RKO (cell line): ENCODE measurements at places on chromosomes 7 and 10.

GRCh38 chr10:6579183-6579903 lies 733 bp downstream of the PRKCQ start:
- no peak for DNase-seq

- no peak for DNase-seq
Observed at GRCh38 chr7:42242381-42242780, 5.4 kb upstream of the GLI3 start.

GRCh38 chr7:1814089-1814811 lies 144.2 kb downstream of the ELFN1 start:
- DNase-seq = no peak

DNA sequence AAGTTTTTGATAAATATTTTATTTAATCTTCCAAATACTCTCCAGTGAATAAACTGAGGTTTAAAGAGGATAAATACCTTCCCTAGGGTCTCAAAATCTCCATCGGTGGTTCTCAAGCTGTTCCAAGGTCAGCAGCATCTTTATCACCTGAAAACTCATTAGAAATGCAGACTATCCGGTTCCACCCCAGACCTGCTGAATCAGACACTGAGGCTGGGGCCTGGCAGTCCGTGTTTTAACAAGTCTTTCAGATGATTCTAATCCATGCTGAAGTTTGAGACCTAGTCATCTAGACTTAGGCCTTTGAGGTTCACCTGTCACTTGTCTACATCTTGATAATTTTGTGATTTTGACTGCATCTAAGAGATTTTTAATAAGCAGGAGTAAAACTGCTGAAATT lies 37.5 kb downstream of the PLEKHA8 start:
- no peak for DNase-seq

- DNase-seq = no peak
Observed at GRCh38 chr7:138359870-138360559, 100.0 kb upstream of the TRIM24 start.

GRCh38 chr7:128770233-128770632 lies 5.4 kb downstream of the OPN1SW start:
- DNase-seq = no peak

GRCh38 chr7:155603205-155603857 lies 41.1 kb upstream of the RBM33 start:
- DNase-seq = no peak

GRCh38 chr7:44713141-44713540 lies 35.5 kb upstream of the ZMIZ2 start:
- no peak for DNase-seq

GRCh38 chr10:30445711-30446110 lies 11.7 kb downstream of the MAP3K8 start:
- peak; percentile 18 for DNase-seq

GRCh38 chr7:47748041-47748440 lies 166.1 kb upstream of the TNS3 start:
- DNase-seq = no peak

DNA sequence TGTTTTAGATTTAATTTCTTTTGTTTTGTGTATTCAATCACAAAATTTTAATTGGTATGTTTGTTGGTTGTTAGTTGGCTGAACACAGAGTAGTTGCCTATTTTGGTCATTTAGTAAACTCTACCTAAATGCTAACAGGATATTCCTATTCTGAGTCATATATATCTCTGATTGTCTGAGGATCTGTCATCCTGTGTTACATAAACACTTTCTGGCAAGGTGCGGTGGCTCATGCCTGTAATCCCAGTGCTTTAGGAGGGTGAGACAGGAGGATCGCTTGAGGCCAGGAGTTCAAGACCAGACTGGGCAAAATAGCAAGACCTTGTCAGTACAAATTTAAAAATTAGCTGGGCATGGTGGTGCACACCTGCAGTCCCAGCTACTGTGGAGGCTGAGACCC lies 178.6 kb downstream of the PLCE1 start:
- no peak for DNase-seq

DNA sequence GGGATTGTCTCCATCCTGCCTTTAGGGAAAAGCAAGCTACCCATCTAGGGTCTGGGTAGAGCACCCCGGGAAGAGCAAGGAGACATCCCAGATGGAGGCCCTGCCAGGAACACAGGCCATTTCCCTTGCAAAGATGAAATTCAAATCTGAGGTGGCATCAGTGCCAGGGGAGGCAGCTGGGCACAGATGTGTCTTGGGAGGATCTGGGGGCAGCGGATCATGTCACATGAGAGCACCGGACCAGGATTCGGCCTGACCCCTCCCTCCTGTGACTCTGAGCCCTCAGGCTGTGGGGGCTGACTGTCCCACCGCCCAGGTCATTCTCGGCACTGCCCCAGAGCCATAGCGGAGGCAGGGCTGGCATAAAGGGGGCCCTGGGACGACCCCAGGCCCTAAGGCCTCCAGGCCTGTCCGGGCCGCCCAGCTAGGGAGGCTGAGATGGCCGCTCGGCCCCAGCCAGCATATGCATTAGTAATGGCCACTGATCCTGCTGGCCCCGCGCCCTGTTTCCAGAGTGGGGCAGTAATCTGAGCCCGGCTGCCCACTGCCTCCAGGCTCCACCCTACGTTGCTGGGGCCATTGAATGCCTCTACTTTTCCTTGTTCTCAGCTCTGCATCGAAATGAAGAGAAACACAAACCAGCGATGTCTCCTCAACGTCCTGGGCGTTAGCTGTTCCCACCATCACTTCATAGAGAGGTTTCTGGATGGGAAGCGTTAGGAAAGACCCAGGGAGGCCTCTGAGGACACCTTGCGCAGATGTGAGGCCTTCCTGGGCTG lies 148.5 kb downstream of the UBE2H start:
- DNase-seq = no peak

DNA sequence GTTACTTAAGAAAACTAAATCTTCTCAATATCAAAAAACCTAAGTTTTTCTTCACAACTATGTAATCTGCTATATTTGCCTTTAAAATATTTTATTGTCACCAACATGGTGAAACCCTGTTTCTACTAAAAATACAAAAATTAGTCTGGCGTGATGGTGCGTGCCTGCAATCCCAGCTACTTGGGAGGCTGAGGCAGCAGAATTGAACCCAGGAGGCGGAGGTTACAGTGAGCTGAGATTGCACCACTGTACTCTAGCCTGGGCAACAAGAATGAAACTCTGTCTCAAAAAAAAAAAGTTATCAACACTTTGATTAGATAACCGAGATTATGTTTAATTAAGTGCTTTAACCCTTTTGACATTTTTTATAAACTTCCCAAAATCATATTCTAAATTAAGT lies 28.3 kb upstream of the CLDN4 start:
- DNase-seq = no peak

DNA sequence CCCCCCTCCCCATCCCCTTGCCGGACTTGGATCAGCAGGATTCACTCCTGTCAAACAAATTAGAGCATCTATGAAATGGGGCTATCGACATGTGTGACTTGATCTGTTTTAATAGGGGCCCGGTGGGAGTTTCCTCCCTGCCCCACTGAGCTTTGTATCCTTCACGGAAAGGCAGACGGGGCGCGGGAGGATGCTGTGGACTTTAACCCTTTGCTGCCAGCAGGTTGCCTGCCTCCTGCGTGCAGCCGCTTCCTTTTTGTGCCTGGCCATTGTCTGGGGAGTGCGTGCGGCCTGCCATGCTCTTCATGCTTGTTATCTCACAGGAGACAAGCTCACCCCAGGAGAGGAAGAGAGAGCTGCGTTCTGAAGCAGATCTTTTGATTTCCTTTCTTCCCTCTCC lies 512.8 kb upstream of the GALNT17 start:
- DNase-seq = no peak

- no peak for DNase-seq
Observed at GRCh38 chr10:51768886-51769465, 69.6 kb upstream of the CSTF2T start.

GRCh38 chr7:133354546-133355324 lies 101.9 kb downstream of the EXOC4 start:
- DNase-seq = no peak

DNA sequence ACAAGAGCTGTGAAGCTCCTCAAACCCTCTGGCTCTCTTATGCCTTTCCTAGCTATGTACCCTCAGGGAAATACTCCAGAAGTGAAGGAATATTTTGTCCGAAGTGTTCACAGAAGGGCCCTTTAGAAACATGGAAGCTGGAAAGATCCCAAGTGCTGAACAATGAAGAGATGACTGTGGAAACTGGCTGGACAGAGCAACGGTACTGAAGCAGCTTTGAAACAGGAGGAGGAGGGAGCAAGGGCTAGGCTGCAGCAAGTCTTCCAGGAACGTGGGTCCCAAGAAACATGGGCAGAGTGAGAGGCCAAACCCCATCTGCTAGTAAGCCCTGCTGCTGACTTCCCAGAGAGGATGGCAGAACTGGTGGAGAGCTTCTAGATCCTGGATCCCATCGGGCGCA lies 3.0 kb upstream of the PSAP start:
- DNase-seq = no peak

DNA sequence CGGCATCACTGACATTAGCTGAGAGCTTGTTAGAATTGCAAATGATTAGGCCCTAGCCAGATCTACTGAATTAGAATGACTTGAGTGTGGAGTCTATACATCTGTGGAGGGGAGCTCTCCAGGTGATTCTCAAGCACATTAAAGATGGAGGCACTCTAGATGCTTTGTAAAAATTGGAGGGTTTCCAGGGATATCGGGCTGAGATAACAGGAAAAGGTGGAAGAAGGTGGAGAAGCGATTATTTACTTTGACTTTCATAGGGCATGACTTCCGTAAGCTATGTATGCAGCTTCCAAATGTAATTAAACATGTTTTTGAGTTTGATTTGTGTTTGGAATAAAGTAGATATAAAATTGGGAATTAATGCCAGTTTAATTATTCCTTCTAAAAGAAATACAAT lies 235.0 kb upstream of the PTN start:
- no peak for DNase-seq

- DNase-seq = no peak
Observed at GRCh38 chr7:35467456-35467978, 213.6 kb upstream of the TBX20 start.

GRCh38 chr10:28426392-28427159 lies 106.3 kb upstream of the WAC start:
- DNase-seq = no peak

- peak; percentile 55 for DNase-seq
Observed at GRCh38 chr10:96025566-96025965, 17.8 kb upstream of the CCNJ start.

- no peak for DNase-seq
Observed at GRCh38 chr10:3136763-3137611, 35.6 kb downstream of the PITRM1 start.

GRCh38 chr10:16814012-16814411 lies 3.2 kb downstream of the RSU1 start:
- no peak for DNase-seq
